ENCODE measurements at places on chromosomes 3 and 15.

DNA sequence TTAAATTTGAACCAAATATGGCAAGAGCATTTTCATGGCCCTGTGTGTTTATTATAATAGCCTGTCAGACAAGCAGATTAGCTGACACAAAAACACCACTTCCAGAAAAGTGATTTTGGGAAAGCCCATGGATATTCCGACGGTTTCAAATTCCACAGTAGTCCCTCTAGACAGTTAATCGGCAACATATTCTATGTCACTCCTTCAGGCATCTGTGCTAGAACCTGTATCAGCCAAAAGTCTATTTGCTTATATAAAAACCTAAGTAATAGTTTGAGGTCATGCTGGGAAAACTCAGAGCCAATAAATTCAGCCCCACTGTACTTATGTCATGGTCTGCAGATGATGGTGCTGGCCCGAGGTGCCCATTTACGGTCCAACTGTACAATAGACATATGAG lies 110.2 kb upstream of the ARHGEF26 start:
- DNase-seq, result no peak

- DNase-seq, result no peak
Measured at GRCh38 chr3:157979022-157979421, 127.2 kb downstream of the SHOX2 start.

DNA sequence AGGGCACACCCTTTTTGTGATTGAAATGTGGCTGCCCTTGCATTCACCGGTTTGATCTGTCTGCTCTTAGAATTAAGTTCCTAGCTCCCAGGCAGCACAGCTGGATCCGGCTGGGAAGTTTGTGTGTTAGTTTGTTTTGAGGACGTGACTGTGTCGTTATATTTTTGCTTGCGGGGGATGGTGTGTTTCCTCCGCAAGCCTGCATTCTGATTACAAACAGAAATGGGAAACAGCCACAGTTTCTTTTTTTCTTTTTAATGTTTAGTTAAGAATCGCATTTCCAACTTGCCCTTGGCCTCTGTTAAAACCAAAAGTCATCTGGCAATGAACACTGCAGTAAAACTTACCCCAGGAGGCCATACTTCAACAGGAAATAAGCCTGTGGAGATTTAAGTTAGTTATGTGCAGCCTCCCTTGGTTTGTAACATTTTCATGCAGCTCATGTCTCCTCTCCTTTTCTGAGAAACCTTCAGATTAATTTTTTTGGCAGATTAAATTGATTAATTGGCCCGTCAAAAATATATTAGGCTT lies 888 bp downstream of the TMOD3 start:
- no peak for DNase-seq

DNA sequence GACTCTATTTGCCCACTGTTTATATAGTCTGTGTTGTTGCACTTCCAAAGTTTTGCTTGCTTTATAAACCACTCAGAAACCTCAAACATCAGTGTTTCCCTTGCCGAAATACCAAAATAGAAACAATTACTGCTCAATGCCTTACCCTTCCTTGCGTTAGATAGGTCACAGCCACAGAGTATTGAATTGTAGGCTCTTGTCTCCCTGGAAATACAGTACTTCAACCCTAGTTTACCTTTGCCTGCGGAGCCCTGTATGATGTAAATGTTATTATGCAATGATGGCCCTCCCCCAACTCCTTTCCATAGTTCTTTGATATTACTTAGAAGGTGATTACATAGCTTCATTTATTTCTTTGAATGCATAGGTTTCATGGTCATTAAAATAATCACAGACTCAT lies 44.2 kb downstream of the SOX2 start:
- no peak for DNase-seq

GRCh38 chr3:102483556-102483955 lies 48.7 kb downstream of the ZPLD1 start:
- DNase-seq, result no peak

GRCh38 chr3:73680391-73681095 lies 55.8 kb upstream of the PDZRN3 start:
- no peak for DNase-seq

DNA sequence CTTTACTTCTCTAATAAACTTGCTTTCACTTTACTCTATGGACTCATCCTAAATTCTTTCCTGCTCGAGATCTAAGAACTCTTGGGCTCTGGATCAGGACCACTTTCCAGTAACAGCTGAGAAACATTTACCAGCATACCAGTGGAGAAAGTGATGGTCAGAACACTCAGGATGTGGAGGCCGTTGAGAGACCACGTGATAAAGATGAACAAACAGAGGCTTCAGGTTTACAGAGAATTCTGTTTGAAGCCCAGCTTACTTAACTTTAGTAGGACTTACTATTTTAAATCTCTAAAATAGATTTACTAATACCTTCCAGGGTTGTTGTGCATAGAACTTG lies 57.0 kb downstream of the FRMD4B start:
- DNase-seq, result no peak

DNA sequence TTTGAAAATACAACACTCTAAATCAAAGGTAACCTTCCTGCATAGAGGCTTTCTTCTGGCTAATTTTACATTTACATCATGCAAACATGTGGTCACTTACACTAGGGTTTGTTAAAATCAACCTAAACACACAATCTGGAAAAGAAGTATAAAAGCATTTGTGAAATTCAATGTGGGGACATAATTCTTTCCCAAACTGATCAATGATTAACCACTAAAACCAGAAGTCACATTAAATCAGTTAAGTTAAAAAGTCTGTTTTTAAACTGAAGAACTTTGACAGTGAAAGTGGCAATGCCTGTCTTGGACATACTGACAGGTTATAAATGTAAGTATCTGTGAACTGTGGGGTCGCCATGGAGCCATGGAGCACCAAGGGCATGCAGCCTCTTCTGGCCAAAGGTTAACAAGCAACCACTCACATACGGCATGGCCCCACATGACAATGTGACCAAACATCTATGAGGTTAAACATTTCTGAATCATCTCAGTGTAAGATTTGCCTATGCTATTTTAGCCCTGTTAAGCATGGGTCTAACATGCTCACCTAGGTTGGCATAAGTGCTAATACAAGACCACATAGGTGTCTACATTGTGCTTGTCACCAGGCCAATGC lies 278.2 kb downstream of the CTNNB1 start:
- no peak for DNase-seq

DNA sequence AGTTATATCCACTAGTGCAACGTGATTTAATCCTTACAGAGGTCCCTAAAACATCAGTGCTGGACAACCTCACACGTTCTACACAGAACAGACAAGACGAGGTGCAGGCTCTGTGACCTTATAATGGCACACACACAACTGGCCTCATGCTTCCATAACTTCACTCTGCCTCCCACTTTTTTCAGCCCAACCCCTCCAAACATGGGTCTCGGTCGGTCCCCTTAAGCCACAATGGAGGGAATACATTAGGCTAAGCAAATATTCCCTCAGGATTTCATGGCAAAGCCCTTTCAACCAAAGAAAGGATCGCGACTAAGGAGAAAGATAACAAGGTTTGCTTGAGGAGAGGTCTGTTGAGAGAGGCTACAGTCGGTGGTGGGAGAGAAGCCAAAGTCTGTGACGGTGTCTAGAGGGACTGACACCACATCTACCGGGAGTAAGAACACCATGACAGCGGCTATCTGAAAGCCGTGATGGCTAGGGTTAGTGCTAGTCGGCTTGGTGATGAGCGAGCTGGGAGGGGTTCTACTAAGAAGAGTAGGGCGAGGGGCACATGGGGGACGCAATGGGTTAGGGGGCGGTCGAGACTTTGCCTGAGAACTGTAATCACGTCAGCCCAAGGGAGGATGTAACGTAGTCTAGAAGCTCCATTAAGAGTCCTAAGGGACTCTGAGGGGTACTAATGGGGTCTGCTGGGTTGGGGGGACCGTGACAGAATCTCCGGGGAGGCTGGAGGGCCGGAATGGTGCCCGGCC lies 1.0 kb downstream of the MYO9A start:
- DNase-seq, result peak; percentile 27

GRCh38 chr15:33968224-33968623 lies at the start of gene CHRM5:
CHRM5 (plus strand) TSS chr15:33968497; CDS start chr15:34062718, 94,221 bp downstream.
- DNase-seq, result no peak

DNA sequence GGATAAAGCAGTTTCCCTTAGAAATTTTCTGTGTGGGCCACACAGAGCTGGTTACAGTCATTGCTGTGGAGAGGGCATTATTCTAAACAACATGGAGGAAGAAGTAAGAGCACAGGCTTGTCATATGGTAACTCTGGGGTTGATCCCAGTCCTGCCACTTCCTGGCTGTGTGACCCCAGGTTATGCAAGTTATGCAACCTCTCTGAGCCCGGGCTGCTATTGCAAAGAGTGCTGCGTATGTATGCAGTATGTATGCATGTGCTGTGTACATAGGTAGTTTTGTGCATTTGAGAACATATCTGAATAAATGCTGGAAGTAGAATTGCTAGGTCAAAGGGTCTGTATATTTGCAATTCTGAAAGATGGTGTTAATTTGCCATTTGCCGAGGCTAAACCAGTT lies 9.2 kb downstream of the SPSB4 start:
- no peak for DNase-seq

GRCh38 chr3:162525771-162526170 lies 1029.2 kb downstream of the OTOL1 start:
- DNase-seq, result no peak

All from urothelium cell line (cell line).